NCI-H1105 treated with DMSO at 0.1 percent for 48 hours (cell line): ENCODE measurements at places on chromosomes 1 and 21.
A peak's percentile ranks its signal among the peaks of the same experiment; 100 is the strongest.

GRCh38 chr21:44375761-44376241 lies 22.4 kb downstream of the TRPM2 start:
- DNase-seq = no peak

- no peak for DNase-seq
Measured at GRCh38 chr1:19676438-19676922, 11.8 kb downstream of the HTR6 start.

DNA sequence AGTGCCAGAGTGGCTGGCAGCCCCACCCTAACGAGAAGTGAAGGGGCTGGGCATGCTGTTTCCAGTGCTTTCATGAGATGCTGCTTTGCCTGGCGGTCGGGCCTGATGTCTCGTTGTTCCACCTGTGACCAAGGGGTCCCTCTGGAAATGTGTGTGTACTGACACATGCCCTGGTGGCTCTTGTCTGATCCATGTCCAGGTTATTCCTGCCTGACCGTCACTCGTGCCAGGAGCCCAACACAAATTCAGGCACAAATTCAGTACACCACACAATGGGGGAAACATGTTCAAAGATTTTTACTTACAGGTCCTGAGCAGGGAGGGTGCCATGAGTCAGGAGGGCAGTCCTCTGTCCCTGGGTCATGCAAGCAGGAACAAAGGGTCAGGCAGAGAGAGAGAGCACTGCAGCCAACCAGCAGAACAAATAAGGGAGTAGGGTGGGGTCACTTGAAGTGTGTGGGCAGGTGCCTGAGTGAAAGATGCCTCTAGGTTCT lies 76.3 kb downstream of the ADARB1 start:
- DNase-seq = no peak

DNA sequence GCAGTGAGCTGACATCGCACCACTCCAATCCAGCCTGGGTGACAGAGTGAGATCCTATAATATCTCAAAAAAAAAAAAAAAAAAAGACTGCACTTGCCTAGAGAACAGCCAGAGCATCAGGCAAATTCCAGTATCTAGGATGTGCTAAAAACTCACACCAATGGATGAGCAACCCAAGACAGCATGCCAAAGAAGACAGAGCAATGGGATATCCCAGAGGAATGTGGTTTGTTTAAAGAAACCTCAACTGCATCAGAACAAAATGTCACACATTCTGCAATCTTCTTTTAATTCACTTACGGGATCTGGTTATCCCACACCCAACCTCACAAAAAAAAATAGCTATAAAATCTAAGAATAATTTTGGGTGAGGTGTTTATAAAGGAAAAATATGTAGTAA lies 7.3 kb downstream of the KCNH1 start:
- DNase-seq = no peak

DNA sequence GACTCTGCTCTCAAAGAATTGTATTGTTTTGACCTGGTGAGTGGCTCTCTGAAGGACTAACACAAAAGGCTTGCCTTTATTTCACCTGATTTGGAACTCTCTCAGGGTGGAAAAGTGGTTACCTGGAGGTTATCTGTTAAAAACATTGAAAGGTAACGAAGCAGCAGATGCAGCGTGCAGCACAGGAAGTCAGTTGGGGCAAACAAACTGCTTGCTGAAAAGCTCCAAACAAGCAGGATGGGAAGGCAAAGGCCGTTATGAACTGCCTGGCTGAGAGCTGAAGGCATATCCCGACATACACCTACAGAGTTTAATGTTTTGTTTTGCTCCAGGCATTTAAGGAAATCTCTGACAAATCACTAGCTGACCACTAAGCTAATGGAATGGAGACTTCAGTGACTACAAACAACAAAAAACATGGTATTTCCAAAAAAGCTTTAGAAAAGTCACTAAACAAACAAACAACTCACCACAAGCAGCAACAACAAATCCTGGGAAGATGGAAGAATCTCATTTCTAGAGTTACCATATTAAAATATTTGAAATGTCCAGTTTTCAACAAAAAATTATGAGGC lies 44.3 kb upstream of the BATF3 start:
- DNase-seq = no peak

DNA sequence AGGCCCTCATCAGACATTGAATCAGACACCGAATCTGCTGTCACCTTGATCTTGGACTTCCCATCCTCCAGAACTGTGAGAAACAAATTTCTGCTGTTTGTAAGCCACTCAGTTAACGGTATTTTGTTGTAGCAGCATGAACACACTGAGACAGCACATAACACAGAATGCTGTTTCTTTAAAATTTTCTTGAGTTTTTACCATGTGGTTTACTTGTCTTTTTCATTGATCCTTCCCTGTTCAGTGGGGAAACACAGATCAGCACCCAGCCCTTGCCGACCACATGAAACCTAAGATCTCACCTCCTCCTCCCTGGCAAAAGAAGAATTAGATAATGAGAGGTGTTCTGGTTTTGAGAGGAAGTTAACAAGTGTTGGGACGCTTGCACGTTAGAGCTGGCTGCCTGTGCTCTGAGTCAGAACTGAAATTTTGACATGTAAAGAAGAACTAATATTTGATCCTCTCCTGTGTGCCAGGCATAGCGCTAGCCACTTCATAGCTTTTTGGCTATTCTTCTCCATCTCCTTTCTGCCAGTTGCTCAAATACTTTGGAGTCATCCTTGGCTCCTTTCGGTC lies 179.6 kb downstream of the DHRS3 start:
- DNase-seq = no peak

DNA sequence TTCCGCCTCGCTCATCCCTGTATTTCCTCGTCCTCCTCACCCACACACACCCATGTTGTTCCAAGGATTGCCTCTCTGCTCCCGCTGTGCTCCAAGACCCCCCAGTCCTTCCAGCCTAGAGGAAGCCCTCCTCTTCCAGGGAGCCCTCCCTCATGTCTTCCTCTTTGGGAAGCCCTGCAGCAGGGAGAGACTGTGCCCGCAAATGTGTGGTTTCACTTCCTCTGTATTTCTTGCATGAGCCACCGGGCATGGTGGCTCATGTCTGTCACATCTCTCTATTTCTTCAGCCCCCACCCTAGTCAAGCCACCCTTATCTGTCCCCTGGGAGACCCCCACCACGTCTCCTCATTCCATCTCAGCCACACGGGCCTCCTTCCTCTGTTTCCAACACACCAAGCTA lies 57.5 kb upstream of the PAX7 start:
- no peak for DNase-seq

DNA sequence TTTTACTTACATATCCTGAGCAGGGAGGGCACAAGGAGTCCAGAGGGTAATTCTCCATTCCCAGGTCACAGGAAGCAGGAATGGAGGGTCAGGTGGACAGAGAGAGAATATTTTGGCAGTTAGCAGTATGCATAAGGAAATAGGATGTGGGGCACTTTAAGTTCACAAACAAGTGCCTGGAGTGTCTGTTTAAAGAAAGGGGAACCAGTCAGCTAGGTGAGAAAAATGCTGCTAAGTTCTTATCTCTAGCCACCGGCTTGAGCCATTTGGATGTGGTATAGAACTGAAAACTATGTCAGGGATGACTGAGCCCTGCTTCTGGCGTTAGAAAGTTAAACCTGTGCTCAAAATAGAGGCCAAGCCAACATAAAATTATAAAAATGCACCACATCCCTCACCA lies 739.7 kb upstream of the NCAM2 start:
- DNase-seq = no peak

- DNase-seq = no peak
Measured at GRCh38 chr21:31921079-31921478, 48.3 kb downstream of the HUNK start.

DNA sequence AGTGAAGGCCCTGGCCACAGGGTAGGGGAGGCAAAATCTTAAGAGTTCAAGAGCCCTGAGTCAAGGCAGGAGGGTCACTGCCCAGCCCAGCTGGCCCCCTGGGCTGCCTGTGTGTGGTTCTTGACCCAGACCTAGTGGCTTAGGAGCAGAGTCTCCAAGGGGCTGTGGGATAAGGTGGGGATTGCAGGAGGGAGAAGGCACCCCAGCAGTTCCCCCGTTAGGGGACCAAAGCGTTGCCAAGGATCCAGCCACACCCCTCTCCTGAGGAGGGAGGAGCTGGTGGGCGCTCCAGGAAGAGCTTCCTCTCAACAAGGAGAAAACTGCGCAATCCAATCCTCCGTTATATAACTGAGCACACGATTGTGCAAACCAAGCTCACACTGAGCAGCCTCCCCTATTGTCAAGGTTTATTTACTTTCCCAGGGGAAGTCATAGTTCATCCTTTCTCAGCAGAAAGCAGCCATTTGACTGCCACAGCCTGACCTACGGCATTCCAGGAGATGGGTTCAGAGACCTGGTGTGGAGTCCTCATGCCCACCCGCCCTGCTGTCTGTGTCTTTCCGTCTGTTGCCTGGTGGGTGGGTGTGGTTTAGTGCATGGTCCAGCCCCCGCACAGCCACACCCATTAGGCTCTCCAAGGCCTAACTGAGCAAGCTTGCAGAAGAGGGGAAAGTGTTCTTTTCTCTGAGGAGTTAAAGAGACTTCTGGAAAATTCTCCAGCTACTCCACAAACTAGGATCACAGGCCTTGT lies 3.5 kb downstream of the EPHX1 start:
- DNase-seq = no peak

GRCh38 chr21:34072145-34073031 lies 990 bp upstream of the MRPS6 start:
- no peak for DNase-seq

GRCh38 chr21:45021428-45022347 lies 52.7 kb upstream of the ADARB1 start:
- DNase-seq = no peak

- peak; percentile 15 for DNase-seq
Measured at GRCh38 chr21:24076179-24076578, 1531.1 kb downstream of the MRPL39 start.

GRCh38 chr1:28737307-28738132 lies 780 bp downstream of the YTHDF2 start:
- DNase-seq = peak; percentile 81

DNA sequence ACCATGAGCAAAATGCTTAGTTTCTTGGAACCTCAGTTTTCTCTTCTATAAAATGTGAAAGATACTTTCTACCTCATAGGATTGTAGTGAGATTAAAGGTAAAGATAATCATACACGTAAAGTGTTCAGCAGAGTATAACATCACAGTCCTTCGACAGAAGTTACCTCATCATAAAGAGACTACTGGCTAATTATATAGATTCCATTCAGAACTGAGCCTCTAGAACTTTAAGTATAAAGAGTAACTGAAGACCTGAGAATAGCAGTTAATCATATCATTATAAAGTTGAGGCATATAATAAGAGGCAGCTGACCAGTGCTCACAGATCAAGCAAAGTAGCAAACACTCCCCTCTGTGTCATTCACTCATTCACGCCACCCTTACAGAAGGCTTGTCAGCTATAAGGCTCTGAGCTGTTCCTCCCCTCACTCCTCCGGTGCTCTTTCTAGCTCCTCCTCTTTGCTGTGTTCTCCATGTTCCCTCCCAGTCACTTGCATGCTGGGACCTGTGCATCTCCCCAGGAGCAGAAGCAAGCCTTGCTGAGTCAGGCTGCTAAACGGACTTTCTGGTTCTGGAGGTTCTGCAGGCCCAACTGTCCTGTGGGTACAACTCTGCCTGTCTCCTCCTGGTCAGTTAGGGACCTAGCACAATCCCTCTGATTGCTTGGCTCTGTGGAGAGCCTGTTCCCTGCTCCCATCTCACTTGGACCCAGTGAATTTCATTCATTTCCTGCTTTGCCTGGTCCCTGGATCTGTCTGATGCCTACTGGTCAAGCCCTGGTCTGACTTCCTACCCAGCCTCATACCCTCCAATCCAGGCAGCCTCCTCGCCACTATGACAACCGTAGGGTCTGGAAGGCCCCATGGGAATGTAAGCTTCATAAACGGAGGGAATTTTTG lies 28.3 kb upstream of the LY9 start:
- DNase-seq = no peak

GRCh38 chr1:97920276-97920831 lies 480 bp downstream of the DPYD start:
- peak; percentile 74 for DNase-seq

- DNase-seq = no peak
Measured at GRCh38 chr1:203304391-203304918, 864 bp upstream of the BTG2 start.

- DNase-seq = no peak
Measured at GRCh38 chr1:171911506-171911905, 70.2 kb downstream of the DNM3 start.

DNA sequence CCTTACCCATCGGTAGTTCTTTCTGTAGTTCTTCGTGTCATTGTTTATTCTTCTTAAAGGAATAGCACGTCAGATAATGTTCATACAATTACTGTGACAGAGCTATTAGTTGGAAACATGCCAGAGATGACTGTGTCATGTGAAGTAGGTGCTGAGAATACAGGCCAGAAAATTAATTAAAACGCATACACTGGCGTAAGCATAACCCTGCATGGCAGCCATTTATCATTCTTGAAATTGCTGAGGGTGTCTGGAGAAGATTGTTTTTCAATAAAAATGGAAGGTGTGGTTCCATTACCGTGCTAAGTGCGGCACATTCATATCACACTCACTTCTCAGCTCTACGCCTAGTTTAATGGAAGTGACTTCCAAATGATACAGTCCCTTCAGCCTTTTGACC lies 7.8 kb downstream of the ETS2 start:
- DNase-seq = peak; percentile 55

DNA sequence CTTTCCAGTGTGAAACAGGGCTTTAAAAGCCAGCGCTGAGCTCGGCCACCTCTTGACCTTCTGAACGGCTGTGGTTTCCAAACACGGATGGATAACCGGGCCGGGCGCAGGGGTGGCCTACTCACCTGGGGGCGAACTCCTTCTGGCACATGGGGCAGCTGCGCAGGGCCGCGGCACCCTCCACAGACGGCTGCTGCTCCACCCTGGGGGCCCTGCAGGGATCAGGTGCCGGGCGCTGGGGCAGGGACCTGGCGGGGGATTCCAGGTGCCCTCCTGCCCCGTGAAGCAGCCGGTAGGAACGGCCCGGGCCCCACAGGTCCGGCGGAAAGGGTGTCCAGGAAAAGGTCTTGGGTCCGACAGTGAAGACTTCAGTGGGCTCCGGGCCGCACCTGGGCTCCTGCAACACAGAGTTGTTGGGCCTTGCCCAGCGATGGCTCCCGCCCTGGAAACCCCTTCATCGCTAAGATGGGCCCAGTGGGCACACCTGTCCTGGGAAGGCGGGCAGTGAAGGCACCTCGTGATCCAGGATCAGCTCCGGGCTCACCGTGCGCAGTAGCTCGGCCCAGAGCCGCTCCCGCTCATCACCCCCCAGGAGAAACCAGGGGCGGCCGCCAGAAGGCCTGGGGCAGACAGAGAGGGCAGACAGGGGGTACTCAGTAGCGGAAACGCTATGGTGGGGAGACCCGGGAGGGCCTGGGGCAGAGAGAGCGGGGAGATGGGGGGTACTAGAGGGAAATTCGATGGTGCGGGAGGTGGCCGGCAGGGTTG lies 874 bp downstream of the FAAP20 start:
- DNase-seq = no peak

GRCh38 chr1:1185101-1185765 lies 11.6 kb downstream of the TTLL10 start:
- DNase-seq = no peak

- no peak for DNase-seq
Measured at GRCh38 chr1:235516862-235517446, 12.7 kb upstream of the B3GALNT2 start.

- DNase-seq = no peak
Measured at GRCh38 chr1:44496541-44497171, 91.6 kb downstream of the RNF220 start.
